ENCODE measurements at places on chromosomes 4 and X. TPM values are rescaled to one million over a fixed set of nuclear protein-coding genes. Genes with fewer than 3 reads are reported as not detected.
A peak's percentile ranks its signal among the peaks of the same experiment; 100 is the strongest.

Gene SHROOM2
- total RNA-seq, result 15.9 TPM

DNA sequence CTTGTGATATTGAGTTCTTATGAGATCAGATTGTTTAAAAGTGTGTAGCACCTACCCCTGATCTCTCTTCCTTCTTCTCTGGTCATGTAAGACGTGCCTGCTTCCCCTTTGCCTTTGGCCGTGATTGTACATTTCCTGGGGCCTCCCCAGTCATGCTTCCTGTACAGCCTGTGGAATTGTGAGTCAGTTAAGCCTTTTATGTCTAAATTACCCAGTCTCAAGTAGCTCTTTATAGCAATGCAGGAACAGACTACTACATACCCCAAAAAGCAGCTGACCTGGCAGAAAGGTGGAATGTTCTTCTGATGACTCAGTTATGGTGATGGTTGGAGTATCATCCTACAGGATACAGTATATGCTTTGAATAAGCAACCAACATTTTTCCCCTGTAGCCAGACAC, 11.4 kb upstream of the MCUB start:
- H3K4me1 ChIP-seq, result peaks cover 10% of the 10 kb centered on the region
- DNase-seq, result peak; percentile 90
- no peaks in the 10 kb centered on the region for H3K27me3 ChIP-seq

- H3K4me1 ChIP-seq, result no peaks in the 10 kb centered on the region
- H3K4me3 ChIP-seq, result no peak overlapping the region
- H3K27ac ChIP-seq, result no peak overlapping the region
Measured at GRCh38 chrX:154008521-154008920, 11.2 kb downstream of the IRAK1 start.

Gene PPP4R3C
- total RNA-seq, result not detected

Gene PPBP
- total RNA-seq, result not detected

DNA sequence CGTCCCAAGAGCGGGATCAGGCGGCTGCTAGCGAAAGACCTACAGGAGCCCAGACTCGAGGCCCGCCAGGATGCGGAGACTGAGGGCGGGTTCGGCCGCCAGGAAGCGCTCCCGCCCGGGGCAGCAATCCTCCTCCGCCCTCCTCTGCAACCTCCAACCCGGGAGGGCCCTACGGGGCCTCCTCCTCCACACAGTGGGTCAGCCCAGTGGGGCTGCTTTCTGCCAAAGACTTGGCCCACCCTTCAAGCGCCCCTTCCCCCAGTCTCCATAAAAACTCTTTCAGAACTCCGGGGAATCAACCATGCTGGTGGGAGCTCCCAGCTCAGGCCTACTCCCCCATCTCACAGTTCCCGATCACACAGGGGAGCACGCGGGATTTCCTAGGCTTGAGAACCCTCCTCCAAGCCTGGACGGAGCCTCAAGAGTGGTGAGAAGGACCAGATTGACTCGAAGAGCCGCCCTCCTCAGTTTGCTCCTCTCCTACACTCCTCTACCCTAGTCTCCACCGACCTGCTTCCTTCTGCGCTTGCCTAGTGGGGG, 77.5 kb downstream of the RLIM start:
- peak overlapping the region; percentile 47 for H3K4me3 ChIP-seq
- no peaks in the 10 kb centered on the region for H3K27me3 ChIP-seq
- peak overlapping the region; percentile 42 for H3K27ac ChIP-seq

Gene LRRC66
- 0.50 TPM for total RNA-seq

DNA sequence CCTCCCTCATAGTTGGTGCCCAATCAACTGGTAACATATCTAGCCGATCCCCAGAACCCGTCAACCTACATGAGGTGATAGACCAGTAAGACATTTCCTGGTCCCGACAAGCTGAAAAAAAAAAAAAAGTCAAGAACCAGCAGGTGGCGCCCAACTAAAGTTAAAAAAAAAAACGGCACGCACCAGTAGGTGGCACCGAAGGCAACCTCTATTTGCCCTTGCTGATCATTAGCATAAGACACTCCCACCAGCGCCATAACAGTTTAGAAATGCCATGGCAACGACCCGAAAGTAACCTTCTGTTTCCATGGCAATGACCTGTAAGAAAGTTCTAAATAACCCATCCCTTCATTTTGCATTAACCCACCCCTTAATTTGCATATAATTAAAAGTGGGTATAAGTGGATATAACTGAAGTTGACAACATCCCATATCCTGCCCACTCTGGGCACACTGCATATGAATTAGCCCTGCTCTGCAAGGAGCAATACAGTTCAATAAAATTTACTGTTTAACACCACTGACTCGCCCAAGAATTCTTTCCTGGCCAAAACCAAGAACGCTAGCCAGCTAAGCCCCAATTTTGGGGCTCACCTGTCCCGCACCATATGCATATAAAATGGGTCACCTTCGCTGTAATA, 83.9 kb upstream of the SPANXB1 start:
- no peak overlapping the region for H3K4me3 ChIP-seq
- H3K36me3 ChIP-seq, result no peaks in the 10 kb centered on the region
- no peaks in the 10 kb centered on the region for H3K4me1 ChIP-seq

- no peaks in the 10 kb centered on the region for H3K36me3 ChIP-seq
- peak overlapping the region; percentile 41 for H3K27ac ChIP-seq
- DNase-seq, result peak; percentile 81
- peaks cover 7% of the 10 kb centered on the region for H3K4me1 ChIP-seq
- H3K4me3 ChIP-seq, result no peak overlapping the region
Measured at GRCh38 chr4:186781032-186781917, 57.6 kb upstream of the FAT1 start.

GRCh38 chr4:20252656-20253282, 1.1 kb downstream of the SLIT2 start:
- peak; percentile 30 for DNase-seq
- H3K27ac ChIP-seq, result no peak overlapping the region
- no peaks in the 10 kb centered on the region for H3K36me3 ChIP-seq
- H3K27me3 ChIP-seq, result no peaks in the 10 kb centered on the region

Gene PCDH7
- 40.8 TPM for total RNA-seq

Gene DCX
- 2.4 TPM for total RNA-seq

Gene TRO
- total RNA-seq, result 83.9 TPM

DNA sequence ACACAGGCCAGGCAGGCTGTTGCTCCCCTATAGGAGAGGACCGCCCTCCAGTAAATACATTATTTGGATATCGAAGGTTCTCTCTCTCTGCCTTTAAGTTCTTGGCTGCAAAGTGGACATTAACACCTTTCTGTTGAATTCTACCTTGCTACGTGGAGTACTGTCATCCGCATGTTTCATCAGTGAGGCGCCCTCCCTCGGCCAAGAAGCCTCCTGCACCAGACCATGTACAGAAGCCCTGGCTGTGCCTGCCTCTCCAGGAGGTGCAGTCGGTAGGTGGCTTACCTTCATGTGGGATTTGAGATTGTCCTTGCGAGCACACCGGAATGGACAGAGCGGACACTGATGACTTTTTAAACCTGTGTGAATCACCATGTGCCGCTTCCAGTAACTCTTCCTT, 46.7 kb downstream of the ZNF827 start:
- peaks cover 8% of the 10 kb centered on the region for H3K4me1 ChIP-seq
- H3K27ac ChIP-seq, result no peak overlapping the region
- no peak overlapping the region for H3K4me3 ChIP-seq
- H3K36me3 ChIP-seq, result peaks cover 5% of the 10 kb centered on the region

GRCh38 chrX:129932821-129933321, 26.9 kb downstream of the UTP14A start:
- no peak overlapping the region for H3K27ac ChIP-seq
- no peak for DNase-seq
- no peaks in the 10 kb centered on the region for H3K4me1 ChIP-seq
- H3K4me3 ChIP-seq, result peak overlapping the region; percentile 17

Gene SOX3
- total RNA-seq, result 0.98 TPM

Data from astrocyte (in vitro differentiated cells and primary cell).